Spinal cord (tissue), 10 donors: ENCODE measurements at places on chromosomes 6 and 20. TPM values are rescaled to one million over a fixed set of nuclear protein-coding genes. Genes with fewer than 3 reads are reported as not detected.

Gene CGA
- total RNA-seq: 10.0 TPM

Gene NFS1
- total RNA-seq: 38.1 TPM

Gene GHRH
- not detected for total RNA-seq

Gene SCUBE3
- total RNA-seq: 7.7 TPM

Gene HCRTR2
- 11.6 TPM for total RNA-seq

Gene RAET1G
- not detected for total RNA-seq

Gene ARFGEF3
- 9.8 TPM for total RNA-seq

Gene CSTF1
- total RNA-seq: 31.3 TPM

Gene ZKSCAN8
- total RNA-seq: 36.3 TPM

Gene GPX5
- total RNA-seq: not detected

Gene CTCFL
- total RNA-seq: 0.20 TPM

Gene FBXL4
- total RNA-seq: 22.1 TPM
